Cortex of kidney (tissue), 1 donor: ENCODE measurements at places on chromosomes 11 and 22.

DNA sequence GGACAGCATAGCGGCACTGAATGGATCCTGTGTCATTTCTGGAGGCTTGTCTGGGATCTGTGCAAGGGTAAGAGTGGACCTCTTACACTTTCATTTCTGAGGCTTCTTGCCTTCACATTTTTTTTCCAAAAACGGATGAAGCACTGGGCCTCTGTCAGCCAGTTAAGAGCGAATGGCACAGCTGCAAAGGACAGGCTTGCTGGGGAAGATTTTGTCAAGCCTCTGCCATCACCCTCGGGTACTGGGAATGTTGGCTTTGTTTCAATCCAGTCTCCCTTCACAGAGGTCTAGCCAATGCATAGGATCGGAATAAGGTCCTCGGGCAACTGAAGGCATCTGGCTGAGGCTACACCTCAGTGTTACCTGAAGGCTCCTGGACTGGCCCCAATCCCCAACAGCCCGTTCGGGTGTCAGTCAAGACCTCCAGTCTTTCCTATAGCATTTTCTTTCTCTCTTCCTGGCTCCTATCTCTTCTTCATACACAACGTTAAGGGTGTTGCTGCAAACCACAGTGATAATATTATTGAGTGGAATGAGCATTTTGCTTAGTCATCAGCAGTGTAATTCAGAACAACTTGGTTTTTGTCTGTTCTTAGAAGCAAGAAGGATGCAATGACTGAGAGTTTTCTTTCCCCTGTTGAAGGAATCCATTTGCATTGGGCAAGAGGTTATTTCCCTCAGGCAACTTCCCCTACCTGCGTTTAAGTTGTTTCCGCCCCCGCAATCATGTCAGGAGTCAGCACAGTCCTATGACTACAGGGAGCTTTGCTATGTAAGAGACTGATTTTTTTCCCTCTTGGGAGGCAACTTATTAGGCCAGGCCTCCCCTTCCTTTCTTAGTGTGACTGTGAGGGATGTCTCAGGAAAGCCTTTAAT, 22.8 kb downstream of the NPAT start:
- no peak for DNase-seq

DNA sequence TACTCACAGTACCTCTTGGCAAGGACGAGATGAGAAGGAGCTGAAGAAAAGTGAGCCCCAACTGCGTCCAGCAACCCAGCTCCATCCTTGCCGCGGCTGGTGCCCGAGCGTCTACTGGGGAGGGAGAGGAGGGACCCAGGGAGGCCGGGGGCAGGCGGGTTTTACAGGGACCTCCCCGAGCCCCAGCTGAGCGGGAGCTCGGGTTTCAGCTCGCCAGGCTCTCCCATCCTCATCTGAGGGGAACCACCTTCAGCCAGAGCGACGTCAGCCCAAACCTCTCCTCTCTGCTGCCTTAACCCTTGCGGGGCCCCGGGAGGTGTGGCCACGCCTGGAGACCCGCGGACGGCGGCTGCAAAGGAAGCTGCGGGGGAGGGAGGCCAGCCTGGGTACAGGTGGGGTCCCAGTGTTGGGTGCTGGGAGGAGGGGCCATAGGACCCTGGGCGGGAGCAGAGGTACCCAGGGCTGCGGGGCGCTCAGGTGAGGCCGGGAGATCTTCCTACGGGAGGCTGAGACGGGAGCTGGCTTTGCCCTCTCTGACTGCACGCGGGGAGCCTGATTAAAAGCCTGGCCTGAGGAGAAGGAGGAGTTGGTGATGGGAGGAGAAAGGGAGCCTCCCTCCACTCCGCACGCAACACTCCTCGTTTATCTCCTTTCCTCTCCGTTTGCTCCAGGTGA, at the start of gene PAMR1:
PAMR1 (minus strand) TSS at position 116 of the 675 bp plus-strand sequence; CDS start at position 85, 31 bp downstream.
- DNase-seq = no peak

- DNase-seq = no peak
Observed at GRCh38 chr11:134545521-134545920, 133.5 kb upstream of the B3GAT1 start.

- no peak for DNase-seq
Observed at GRCh38 chr22:47112994-47113852, 350.8 kb downstream of the TBC1D22A start.

DNA sequence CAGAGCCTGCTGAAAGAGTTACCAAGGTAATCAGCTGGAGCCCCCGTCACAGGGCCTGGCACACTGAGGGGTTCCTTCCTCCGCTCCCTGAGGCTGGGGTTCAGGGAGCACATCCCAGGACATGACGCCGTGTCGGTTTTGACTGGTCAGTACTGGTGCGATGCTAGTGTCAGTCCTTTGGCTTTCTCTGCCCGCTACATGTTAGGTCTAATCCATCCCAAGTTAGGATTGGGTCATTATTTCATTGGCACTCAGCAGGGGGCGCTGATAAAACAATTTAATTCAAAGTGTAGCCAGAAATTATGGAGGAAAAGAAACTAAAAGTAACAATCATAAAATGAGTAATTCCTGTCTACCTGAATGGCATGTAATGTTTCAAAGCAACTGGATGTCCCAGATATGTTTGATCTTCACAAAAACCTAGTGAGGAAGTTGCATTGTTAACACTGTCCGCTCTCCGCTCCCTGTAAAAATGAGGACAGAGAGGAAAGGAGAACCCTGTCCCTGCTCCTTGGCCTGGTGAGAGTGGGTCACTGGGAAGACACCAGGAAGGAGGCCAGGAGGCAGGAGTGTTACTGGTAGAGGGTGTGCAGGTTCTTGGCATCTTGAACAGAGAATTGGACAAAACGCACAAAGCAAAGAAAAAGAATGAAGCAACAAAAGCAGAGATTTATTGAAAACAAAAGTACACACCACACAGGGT, 27.1 kb downstream of the TSKU start:
- no peak for DNase-seq

GRCh38 chr11:35483131-35483820, 42.1 kb downstream of the PAMR1 start:
- DNase-seq = no peak

- DNase-seq = no peak
Observed at GRCh38 chr22:37505565-37505964, 13.7 kb downstream of the CARD10 start.

DNA sequence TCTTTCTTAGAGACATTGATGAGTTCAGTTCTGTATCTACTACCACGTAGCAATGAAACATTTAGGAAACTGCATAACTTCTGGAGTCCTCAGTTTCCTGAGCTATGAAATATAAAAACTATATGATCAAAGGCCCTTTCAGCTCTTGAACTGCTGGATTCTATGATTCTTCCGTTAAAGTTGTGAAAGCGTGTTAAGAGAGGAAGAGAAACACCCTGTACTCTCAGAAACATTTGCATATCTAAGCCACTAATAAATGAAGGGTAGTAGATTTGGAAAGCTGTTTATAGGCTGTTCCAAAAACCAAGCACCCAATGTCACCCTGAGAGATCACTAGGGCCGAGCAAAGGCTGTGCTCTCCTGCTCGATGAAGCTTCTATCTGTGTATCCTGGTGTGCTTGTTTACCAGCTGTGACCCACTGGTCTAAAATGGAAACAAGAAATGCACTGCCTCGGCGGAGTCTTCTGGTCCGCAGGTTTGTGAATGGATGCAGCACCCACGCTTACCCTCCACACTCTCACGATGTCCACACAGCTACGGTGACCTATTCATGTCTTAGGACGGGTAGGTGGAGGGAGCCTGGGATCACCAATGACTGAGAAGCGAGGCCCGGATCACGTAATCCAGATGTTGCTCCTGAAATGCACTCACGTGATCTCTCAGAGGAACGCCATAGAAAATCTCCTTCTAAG, 325.8 kb downstream of the OPCML start:
- DNase-seq = no peak

DNA sequence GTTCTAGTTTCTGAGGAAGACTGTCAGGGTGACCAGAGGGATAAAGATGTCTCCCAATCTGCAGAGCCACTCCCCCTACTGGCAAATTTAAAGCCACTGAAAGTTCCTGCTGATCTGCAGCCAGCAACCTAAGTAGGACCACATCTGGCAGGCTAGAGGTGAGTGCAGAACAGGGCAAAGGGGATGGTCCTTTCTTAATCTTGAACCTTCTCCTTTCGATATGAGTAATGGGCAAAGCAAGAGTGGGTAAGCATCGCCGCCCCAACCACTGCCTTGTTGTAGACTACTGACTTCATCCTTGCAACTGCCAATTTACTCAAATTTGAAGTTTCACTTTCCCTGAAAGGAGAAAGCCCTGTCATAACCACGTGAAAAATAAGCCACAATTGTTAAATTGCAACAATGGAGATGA, 30.7 kb downstream of the SCUBE2 start:
- no peak for DNase-seq

- DNase-seq = no peak
Observed at GRCh38 chr11:117610045-117610444, 187.0 kb downstream of the DSCAML1 start.

GRCh38 chr11:21307874-21308273, 638.5 kb downstream of the NELL1 start:
- DNase-seq = no peak

GRCh38 chr11:41274831-41275230, 184.6 kb downstream of the LRRC4C start:
- no peak for DNase-seq

GRCh38 chr11:115515647-115516395, 11.6 kb upstream of the CADM1 start:
- DNase-seq = no peak

DNA sequence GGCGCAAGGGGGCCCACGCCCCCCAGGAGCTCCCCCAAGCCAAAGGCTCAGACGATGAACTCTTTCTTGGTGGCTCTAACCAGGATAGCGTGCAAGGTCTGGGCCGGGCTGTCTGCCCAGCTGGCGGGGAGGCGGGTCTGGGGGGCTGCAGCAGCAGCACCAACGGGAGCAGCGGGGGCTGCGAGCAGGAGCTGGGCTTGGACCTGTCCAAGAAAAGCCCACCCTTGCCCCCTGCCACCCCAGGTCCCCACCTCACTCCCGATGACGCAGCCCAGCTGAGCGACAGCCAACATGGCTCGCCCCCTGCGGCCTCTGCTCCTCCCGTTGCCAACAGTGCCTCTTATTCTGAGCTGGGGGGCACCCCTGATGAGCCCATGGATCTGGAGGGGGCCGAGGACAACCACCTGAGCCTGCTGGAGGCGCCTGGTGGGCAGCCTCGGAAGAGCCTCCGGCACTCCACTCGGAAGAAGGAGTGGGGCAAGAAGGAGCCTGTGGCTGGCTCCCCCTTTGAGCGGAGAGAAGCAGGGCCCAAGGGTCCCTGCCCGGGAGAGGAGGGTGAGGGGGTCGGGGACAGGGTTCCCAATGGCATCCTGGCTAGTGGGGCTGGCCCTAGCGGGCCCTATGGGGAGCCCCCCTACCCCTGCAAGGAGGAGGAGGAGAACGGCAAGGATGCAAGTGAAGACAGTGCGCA, 21.6 kb upstream of the TMEM191C start:
- no peak for DNase-seq

GRCh38 chr22:33028234-33028633, 29.9 kb downstream of the SYN3 start:
- DNase-seq = no peak

- no peak for DNase-seq
Observed at GRCh38 chr11:93000511-93001476, 31.3 kb downstream of the MTNR1B start.

GRCh38 chr11:17209939-17210245, 2.1 kb upstream of the PIK3C2A start:
- DNase-seq = no peak

GRCh38 chr22:18152519-18152918, 2.5 kb downstream of the USP18 start:
- DNase-seq = no peak

GRCh38 chr11:41954034-41954433, 494.6 kb upstream of the LRRC4C start:
- no peak for DNase-seq

DNA sequence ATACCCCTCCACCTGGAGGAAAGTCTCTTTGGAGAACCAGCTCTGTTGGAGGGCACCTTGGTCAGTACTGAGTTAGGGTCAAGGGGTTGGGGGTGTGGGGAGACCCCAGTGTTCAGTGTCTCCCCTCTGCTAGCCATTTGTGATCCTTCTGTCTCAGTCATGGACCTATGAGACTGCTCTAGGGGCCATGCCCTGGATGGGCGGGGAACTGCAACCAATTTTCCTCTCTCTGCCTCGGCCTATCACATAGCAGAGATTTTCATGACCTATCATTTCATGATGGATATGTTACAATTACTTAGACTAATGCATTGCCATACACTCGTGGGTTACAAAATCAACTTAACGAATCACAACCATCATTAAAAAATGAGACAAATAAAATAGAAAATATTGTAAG, 7.4 kb downstream of the OTOG start:
- no peak for DNase-seq

DNA sequence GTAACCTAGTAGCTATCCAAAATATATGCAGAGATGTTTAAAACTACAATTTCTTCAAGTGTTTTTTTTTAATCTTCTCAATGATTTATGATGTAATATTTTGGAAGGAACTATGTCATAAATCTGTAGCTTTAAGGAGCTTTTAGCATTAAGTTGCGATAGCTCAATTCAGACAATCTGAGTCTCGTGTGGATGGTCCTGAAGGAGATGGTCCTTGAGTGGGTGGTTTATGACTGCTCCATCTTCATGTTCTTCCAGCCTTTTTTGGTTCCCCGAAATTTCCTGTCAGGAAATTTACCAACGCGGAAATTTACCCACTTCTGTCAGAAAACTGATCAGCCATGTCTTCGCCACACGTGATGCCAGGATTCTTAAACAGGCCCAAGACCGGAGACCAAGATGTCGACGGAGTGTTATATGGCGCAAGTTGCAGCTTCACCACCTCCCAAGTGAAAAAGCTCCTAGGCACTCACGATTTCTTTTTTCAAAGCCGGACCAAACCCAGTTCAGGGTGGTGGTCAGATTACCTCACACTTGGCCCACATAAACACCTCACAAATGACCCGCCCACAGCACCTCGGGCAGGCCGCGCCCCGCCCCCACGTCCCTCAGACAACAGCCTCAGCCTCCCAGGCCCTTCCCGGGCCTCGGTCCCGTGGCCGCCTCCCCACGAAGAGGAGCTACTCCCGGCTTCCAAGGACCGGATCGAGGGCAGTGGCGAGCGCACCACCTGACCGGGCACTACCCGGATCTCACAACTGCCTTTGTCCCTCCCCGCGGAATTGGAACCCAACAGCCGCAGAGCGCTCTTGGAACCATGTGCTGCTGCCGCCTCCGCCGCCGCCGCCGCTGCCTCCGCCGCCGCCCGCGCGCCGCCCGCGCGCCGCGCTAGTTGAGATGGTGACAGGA, at the start of gene MORC2:
MORC2 (minus strand) TSS at position 760 of the 909 bp plus-strand sequence. CDS start 885 bp downstream, outside the sequence.
- DNase-seq = no peak

GRCh38 chr11:16456366-16456765, 100.0 kb upstream of the SOX6 start:
- DNase-seq = no peak

GRCh38 chr11:46278387-46279125, 1.1 kb downstream of the CREB3L1 start:
- no peak for DNase-seq
